ENCODE measurements at places on chromosomes 16 and 17. TPM values are rescaled to one million over a fixed set of nuclear protein-coding genes. Genes with fewer than 3 reads are reported as not detected.

The SLX4 gene
- 3.2 TPM for total RNA-seq

The SYNGR3 gene
- total RNA-seq: not detected

The MYH13 gene
- not detected for total RNA-seq

The KRT23 gene
- not detected for total RNA-seq
